ENCODE measurements at places on chromosomes 4 and X.

GRCh38 chr4:118981171-118981838, 92.7 kb downstream of the SYNPO2 start:
- no peak for DNase-seq

- DNase-seq, result no peak
Observed at GRCh38 chrX:101409043-101409442, 1.0 kb downstream of the HNRNPH2 start.

DNA sequence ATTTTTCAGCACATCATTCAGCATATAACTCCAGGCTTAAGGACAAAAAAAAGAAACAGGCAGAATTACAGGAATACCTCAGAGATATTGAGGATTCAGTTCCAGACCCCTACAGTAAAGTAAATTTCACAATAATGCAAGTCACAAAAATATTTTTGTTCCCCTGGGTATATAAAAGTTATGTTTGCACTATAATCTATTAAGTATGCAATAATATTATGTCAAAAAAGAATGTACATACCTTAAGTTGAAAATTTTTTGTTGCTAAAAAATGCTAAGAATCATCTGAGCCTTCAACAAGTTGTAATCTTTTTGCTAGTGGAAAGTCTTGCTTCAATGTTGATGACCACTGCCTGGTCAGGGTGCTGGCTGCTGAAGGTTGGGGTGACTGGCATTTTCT, 2532.5 kb downstream of the ARAP2 start:
- DNase-seq, result no peak

DNA sequence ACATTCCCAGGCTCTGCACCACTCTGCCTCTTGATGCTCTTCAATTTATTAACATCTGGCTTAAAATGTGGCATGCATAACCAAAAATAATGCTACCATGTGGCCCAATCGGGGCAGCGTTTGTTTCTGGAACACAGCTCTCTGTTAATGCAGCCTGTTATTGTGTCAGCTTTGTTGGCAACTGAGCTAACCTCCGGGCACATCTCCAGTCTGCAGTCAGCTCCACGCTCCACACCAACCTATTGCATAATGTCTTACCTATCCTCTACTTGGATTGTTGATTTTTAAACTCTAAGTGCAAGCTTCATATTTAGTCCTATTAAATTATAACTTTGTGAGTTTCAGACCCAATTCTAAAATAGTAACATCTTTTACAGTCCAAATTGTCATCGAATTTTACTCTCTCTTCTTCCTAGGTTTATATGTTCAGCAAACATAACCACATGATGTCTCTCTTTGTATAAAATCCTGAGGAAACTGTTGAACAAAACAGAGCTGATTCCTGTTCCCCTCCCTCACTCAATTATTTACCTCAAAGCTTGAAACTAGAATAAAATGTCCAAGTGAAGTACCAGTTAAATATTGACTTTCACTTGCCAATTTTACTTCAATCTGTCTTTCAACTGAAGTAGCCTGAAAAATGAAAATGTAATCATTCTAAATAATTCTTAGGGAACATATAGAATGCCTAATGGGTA, 92.2 kb upstream of the RAPGEF2 start:
- no peak for DNase-seq

- no peak for DNase-seq
Observed at GRCh38 chr4:138014590-138015288, 227.4 kb downstream of the SLC7A11 start.

GRCh38 chr4:73764513-73764912, 24.1 kb downstream of the CXCL8 start:
- no peak for DNase-seq

DNA sequence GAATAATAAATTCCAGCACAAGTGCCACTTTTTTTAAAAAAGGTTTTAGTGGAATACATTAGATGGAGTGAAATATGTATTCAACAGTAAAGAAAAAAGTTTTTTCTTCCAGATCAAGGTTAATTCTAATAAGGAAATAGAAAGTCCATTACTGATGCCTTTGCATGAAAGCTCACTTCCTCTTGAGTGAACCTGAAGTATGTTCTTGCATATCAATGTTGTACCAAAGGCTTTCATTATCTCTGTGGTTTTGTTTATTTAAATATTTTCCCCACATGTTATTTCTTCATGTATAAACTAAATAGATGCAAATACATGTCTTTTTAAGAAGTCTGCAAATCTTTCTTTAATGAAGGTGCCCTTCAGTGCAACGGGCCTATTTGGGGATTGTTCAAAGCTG, 307.9 kb downstream of the C4orf33 start:
- DNase-seq, result no peak

GRCh38 chr4:16217300-16218051, 8.8 kb downstream of the TAPT1 start:
- DNase-seq, result no peak
